Esophagus squamous epithelium (tissue), 5 donors: ENCODE measurements at places on chromosomes 5 and 9.

DNA sequence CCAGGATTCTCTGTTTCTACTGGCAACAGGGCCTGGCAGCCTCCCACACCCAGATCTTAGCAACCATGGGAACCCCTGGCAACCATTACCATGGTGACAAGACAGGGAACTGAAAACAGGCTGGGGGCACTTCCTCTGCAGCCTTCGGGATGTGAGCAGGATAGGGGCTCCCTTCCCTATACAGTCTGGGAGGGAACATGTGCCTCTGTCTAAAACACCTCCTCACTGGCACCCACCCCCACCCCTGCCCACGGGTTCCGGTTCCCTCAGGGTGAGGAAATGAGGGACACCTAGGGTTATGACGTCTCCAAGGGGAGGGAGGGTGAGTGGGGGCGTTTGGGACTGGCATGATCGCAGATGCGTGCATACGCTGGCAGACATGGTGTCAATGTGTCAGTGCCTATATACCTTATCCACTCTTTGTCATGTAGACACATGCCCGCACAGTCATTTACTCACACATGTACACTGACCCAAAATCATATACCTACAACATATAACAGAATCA lies 3.0 kb upstream of the DNAJB5 start:
- no peak for DNase-seq

GRCh38 chr5:68447136-68447929 lies 231.8 kb downstream of the PIK3R1 start:
- DNase-seq: no peak

- DNase-seq: no peak
These were observed 16.2 kb upstream of the NDUFB6 start for GRCh38 chr9:32589083-32589723.

DNA sequence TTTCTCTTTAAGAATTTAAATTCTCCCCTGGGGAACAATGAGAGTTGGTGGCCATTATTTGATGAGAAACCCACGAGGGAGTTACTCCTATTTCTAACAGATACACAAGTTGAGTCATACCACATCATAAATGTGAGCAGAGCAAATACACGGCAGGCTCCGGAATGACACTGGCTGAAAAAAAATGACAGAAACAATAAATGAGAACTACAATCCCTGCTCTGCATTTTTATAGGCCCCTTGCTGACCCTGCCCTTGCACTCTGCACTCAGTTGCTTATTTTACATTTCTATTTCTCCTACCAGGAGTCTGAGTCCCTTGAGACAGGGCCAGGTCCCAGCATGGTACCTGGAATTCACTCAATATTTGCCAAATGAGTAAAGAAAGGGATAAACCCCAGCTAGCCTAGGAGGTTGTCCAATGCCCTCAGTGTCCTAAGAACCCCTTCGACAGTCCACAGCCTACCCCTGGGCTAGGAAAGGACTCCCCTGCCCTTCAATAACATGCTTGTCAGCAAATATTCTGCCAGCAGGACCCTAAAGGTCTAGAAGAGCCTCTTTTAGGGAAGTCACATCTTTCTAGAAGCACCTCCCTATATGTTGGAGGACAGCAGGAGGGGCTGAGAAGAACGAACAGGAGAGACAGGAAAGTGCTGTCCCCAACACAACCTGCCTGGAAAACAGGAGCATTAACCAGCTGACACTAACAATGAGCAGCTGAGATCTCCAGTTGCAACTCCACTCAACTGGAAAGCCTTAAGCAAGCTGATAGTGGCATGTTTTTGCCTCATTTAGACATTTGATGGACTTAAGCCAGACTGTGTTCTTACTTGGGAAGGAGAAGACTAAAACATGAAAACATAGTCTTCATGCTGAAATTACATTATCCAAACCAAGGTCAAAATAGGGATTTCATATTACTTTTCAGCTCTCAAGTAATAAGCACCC lies 191.2 kb downstream of the ACTL7B start:
- no peak for DNase-seq

DNA sequence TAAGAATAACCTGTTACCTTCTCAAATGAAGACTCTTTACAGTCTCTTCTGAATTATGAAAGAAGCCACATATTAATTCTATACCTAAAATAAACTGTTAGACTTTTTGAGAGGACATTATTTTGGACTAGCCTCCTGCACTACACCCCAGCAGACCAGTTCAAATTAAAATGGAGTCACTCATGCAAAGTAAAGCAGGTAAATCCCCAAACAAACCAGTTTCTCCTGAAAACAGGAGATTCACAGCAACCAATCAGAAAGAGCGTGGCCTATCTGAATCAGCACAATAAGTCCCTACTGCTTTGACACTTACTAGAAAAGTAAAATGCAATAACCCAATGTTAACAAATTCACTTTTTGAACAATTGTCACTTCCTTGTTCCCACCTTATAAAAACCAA lies 58.8 kb downstream of the PTBP3 start:
- DNase-seq: no peak

- DNase-seq: no peak
These were observed 2208.1 kb upstream of the WWC1 start for GRCh38 chr5:166083183-166083959.

DNA sequence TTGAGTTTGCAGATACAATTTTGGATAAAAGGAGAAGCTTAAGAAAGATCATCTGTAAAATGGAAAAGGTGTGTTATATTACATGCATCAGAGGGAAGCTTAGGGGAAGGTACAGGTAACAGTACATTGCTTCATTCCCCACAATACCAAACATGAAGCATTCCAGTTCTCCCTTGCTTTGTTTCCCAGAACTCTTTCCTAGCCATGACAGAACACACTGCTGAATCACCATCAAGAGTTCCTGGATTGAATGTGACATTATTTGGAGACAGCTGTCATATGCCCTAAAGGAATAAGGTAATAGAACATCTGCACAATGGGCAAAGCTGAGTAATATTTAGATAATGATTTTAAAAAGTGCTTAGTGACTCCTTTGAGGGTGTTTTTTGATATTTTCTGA lies 303.5 kb upstream of the ST8SIA4 start:
- no peak for DNase-seq
